ENCODE measurements at places on chromosomes 7 and 10.

GRCh38 chr10:118501637-118502440, 93.6 kb downstream of the PRLHR start:
- DNase-seq = peak; percentile 95

GRCh38 chr10:97408496-97408992, 7.4 kb upstream of the RRP12 start:
- DNase-seq = no peak

DNA sequence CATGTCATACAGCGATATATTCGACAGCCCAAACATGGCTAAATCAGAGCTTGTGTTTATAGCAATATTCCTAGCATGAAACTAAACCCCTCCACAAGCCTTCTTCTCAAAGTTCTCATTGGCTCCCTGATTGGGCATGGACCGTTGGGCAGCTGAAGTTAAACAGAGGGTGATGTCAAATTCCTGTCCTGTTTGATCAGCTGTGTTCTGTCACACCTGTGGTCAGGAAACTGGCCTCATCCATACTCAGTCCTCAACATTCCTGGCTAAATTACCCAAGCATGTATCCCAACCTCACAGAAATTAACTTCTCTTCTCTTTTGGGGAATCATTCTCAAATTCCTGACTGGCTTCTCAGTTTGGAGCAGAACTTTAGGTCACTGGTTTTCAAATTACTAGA, 107.9 kb downstream of the ODAD2 start:
- no peak for DNase-seq

DNA sequence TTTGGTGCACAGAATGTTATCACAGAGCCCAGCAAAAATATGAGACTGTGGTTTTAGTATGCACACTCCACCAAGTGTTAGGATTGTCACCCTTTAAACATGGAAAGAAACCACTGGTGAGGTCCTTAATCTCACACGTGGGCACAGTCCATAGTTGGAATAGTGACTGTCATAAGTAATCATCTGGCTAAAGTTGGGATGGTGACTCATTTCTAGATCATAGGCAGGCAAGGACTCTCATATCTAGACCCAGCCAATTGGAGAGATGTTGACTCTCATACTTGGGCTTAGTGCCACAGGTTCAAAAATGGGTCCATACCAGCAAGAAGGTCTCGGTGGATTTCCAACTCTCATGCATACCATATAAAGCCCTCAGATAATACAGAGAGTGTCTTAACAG, 39.6 kb upstream of the ZNF680 start:
- no peak for DNase-seq

GRCh38 chr7:17507717-17508116, 209.3 kb downstream of the AHR start:
- DNase-seq = no peak

- DNase-seq = no peak
Observed at GRCh38 chr7:110877016-110877415, 213.9 kb upstream of the LRRN3 start.

- no peak for DNase-seq
Observed at GRCh38 chr7:105454921-105455320, 66.2 kb upstream of the SRPK2 start.

GRCh38 chr7:94239661-94240234, 154.9 kb upstream of the COL1A2 start:
- peak; percentile 28 for DNase-seq
